Cortex of kidney (tissue), 1 donor: ENCODE measurements at places on chromosomes 12 and 14.

- no peak for DNase-seq
These were observed 251.3 kb downstream of the ALX1 start for GRCh38 chr12:85531341-85531740.

DNA sequence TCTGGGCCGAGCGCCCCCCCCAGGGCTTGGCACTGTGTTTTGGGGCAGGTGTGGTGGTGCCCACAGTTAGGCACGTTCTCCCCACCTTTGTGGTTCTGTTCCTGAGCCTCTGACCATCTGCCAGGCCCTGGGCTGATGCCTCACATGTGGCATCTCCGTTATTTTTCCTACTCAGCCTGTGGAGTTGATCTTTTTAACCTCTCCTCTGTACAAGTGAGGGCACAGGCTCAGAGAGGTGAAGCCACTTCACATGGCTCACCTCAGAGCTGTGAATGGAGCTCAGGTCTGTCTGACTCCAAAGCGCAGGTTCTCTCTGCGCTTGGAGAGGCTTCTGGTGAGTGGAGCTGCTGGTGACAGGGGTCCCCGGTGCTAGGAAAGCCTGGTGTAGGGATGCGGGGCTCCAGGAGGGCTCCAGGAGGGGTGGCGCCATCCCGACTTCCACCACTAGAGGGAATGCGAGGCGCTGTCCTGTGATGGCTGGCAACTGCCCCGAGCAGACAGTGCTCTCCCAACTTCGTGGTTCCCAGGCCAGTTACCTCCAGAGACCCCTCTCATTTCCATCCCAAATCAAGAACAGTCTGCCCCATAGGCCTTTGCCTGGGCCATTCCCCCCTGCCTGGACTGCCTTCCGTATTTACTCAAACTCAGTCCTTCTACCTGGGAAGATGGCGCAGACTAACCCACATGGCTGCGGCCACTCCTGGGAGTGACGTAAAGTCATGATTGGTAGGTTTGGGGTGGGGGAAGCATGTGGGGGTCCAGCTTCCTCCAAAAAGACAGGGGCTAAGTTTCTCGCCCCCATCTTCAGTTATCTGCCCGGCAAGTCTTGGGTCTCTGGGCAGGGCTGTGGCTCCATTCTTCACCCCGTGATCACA, 9.9 kb downstream of the BCL7A start:
- no peak for DNase-seq

DNA sequence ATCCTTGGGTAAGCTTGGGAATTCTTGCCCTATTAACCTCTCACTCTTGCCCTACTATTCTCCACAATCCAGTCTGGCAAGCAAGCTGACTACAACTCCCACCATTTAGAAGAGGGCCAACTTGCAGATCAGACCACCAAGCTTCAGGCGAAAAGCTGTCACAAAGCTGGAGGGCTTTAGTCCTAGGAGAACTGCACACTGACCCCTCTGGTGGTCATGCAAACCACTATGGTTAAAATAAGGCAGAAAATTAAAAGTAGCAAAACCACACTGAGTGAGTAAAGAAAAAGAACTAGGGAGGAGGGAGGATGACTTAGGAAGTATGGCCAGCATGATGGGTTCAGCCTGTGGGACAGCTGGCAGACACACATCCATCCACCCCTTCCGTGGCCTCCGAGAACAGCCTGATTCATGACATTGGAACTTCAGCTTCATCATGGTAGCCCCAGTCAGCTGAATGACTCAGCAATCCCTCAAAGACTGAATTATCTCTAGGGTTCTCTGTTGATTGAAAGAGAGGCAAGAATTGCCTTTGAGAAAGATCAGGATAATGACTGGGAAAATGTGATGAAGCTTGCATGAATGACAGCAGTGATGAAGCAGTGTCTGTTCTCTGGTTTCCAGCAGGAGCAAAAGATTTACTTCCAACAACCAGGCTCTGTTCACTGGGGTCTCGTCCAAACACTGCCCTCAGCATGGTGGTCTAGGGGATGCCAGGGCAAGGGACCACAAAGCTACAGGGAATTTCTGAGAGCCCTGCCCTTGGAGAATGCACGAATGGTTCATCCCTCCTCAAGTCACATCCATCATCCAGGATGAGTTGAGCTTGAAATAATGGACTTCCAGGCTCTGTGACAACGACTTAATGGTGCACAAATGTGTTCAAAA, 24.4 kb downstream of the PITPNM2 start:
- no peak for DNase-seq

DNA sequence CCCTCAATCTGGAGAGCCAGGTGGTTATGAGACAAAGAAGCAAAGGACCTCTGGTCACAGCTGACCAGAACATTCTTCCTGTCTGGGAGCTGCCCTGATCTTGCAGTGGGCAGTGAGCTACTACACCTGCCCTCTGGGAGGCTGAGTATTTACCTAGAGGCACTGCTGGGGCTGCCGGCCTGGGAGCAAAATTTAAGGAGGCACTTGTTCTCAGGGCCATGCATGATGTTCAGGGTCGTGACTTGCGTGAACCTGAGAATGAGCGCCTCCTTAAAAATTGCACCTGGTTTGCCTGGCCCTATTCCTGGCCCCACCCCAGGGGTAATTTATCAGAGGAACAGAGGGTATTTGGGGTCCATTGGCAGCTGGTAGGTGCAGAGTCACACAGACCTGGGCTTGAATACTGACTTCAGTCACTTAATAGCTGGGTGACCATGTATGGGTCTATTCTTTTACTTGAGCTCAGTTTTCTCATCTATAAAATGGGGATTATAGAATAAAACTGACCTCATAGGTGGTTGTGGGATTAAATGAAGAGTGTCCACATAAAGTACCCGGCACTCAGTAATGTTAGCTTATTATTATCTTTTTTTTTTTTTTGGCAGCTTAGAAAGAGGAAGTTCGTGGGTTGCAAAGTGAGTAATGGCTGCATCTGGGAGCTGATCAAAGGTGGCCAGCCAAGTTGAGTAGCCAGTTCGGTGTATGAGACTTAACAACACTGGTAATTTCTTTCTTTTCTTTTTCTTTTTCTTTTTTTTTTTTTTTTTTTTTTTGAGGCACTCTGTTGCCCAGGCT, 107.4 kb upstream of the MED13L start:
- no peak for DNase-seq

GRCh38 chr12:78034025-78034424, 203.3 kb downstream of the NAV3 start:
- no peak for DNase-seq
